ENCODE measurements at places on chromosomes 3 and 15.
A peak's percentile ranks its signal among the peaks of the same experiment; 100 is the strongest.

DNA sequence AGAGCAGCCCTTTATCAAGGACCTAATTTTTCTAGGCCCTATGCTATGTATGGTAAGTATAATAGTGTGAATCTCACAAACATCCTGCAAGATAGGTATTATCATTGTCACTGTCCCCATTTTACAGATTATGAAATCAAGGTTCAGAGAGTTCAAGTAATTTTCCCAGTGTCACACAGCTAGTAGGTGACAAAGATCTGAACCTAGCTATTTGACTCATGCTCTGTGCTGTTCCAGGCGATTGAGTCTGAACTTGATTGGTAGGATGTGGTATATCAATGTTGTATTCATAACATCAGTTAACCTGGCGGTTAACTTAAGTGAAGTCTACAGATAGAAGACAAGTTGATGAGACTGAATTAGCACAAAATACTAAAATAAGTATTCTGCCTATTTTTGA, 229.9 kb downstream of the CHST2 start:
- no peak for DNase-seq

DNA sequence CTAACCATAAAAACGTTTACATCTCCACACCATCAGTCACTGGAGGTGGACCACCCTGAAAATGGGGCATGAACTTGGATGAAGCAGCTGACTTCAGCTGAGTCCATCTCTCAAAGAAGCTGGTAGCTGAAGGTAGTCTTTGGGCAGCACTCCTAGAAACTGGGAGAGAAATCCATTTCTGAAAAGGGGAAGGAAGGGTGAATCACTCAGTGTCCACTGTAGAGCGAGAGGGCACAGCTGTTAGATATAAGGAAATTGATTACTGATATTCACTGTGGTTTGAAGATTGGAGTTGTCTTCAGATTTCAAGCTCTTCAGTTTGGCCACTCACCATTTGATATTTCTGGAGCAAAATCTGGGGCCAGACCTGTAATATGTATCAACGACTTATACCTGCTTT, 499.0 kb upstream of the UBE2E2 start:
- no peak for DNase-seq

DNA sequence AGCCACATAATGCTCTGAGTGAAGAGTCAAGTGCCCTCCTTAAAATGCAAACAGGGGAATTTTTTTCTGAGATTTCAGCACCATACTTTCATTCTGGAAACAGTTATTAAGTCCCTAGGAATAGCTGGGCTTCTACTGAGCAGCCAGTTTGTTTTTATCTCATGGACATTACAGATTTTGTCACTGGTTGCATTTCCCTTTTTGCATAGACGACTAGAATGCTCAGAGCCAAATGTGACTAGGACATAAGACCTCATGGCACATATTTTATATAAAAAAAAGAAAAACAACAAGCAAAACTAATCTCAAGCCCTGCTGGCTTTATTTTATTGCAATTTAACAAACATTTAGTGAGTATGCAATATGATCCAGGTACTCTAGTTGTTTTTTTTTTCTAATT, 112.7 kb upstream of the NANOGP8 start:
- DNase-seq = no peak

DNA sequence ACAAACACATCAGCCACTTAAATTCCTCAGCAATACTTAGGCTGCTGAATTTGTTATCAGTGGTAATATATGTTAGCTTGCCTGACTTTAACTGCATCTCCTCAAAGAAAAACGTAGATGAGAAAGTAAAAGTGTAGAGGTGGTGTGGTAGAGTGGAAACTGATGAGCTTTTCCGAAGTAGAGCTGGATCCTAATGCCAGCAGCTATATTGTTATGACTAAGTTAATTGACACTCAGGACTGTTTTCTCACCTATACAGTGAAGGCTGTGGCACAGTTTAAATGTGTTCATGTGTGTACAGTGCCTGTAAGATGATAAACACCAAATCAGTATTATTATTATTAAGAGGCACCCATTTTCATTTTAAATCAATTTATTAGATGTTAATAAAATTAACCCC, 174.9 kb downstream of the TNIK start:
- no peak for DNase-seq

DNA sequence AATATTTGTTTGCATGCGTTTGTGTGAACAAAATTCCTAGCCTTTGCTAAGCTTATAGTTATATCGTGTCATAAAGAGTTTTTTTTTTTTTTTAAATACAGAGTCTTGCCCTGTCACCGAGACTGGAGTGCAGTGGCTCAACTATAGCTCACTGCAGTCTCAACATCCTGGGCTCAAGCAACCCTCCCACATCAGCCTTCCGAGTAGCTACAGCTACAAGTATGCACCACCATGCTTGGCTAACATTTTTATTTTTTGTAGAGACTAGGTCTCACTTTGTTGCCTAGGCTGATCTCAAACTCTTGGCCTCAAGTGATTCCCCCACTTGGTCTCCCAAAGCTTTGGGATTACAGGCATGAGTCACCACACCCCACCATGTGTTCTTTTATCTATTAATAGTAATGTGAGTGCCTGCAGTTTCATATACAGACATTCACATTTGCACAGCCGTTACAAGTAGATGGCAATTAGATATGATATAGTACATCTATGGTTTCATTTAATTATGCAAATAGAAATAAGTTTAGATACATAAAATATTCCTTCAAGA, 848.6 kb downstream of the PDCD6IP start:
- no peak for DNase-seq

GRCh38 chr3:141561426-141562034, 74.7 kb downstream of the RASA2 start:
- no peak for DNase-seq

DNA sequence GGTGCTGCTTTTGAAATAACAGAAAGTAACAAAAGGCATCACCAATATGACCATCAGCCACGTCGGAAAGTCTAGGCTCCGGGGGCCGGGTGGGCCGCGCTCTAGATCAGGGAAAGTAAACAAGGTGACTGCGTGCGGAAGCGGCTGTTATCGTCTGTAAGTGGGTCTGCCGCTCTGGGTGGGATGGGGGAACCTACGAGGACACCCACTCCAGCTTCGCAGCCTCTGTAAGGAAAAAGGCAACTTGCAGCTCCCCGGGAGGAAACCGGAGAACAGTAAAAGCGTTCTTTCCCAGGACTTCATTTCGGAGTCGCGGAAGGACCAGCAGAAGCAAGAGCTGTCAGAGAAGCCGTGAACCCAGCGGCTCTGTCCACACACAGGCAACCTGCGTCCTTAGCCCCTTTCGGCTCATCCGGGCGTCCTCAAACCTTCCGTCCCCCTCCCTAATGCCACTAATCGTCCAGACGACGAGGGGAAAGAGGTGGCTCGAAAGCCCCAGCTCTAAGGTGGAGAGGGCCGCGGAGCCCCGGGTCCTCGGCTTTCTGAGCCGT, 461 bp downstream of the XRN1 start:
- DNase-seq = peak; percentile 24

GRCh38 chr3:38235466-38235865, 30.1 kb upstream of the SLC22A13 start:
- DNase-seq = no peak

DNA sequence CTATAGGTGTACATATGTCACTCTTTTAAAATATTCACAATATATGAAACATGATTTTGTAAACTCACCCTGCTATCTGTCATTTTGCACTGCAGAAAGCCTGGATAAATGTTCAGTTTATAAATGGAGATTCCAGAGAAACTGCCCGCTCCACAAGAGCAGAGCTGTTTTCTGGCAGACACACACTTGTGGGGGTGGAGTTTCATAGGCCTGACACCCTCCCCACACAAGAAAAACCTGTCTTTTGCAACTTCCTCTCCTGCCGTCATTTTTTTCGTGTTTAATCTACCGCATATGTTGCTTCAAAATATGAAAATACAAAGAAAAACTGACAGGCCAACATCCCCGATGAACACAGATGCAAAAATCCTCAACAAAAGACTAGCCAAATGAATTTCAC, 479.0 kb downstream of the GABRG3 start:
- DNase-seq = no peak

DNA sequence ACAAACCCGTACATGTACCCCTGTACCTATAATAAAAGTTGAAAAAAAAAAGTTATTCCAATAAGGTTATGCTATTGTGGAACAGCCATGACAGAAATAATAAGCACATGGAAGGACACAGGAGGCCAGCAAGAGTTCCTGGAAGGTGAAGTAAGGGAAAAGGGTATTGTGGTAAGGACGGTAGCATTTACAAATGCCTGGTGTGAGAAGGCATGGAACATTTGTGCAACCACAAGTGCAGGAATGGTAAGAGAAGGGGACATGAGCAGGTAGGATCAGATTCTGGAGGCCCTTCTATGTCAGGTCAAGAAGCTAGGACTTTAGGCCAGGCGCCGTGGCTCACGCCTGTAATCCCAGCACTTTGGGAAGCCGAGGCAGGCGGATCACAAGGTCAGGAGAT, 82.5 kb downstream of the PPP2R3A start:
- no peak for DNase-seq

DNA sequence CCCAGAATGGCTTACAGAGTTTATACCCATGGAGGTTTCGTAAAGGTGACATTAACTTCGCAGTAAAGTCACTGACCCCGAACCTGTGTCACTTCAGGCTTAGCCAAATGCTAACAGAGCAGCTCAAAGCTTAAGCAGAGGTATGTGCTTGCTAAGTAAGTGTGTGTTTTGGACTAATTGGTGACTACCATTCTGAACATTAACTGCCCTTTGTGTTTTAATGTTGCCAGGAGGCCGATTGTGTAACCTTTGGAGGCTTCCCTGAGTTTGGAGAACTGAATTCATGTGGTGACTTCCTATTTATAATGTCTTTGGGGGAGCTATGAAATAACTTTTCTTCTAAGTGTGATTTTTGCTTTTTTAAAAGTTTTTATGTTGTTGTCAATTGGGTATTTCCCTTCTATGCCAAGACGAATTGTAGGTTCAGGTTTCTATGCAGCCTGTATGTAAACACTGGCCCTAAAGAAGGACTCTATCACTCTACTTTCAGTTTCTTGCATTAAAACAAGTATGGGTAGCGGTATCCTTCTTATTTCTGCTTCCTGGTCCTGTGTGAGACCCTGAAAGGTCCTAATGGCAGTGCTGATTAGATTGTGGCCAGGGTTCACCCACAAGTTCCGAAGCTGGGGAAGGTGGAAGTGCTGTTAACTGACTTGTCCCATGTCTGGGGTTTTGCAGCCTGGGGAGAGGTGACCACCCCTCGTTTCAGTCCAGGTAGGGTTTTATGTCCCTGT, 86.3 kb downstream of the IGF1R start:
- DNase-seq = no peak

- DNase-seq = no peak
Measured at GRCh38 chr3:127038466-127038865, 55.6 kb downstream of the PLXNA1 start.

- DNase-seq = no peak
Measured at GRCh38 chr3:127165694-127166485, 27.0 kb upstream of the PRR23E start.

- DNase-seq = no peak
Measured at GRCh38 chr3:179865861-179866505, 170.8 kb downstream of the PEX5L start.

- no peak for DNase-seq
Measured at GRCh38 chr3:66693461-66694031, 192.7 kb upstream of the LRIG1 start.

GRCh38 chr3:184710870-184711492, 883 bp downstream of the MAGEF1 start:
- DNase-seq = no peak

DNA sequence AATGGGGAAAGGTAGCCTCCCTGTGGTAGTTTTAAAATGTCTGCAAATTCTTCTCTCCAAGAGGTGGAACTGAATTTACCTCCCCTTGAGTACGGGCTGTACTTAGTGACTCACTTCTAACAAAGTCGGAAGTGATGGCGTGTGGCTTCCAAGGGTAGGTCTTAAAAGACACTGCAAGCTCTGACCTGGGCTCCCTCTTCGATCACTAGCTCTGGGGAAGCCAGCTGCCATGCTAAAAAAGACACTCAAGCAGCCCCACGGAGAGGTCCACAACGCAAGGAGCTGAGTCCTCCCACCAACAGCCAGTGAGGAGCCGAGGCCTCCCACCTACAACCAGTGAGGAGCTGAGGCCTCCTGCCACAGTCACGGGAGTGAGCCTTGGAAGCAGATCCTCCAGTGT, 122.0 kb upstream of the HACD2 start:
- DNase-seq = no peak

- no peak for DNase-seq
Measured at GRCh38 chr3:29914861-29915524, 634.1 kb downstream of the RBMS3 start.

DNA sequence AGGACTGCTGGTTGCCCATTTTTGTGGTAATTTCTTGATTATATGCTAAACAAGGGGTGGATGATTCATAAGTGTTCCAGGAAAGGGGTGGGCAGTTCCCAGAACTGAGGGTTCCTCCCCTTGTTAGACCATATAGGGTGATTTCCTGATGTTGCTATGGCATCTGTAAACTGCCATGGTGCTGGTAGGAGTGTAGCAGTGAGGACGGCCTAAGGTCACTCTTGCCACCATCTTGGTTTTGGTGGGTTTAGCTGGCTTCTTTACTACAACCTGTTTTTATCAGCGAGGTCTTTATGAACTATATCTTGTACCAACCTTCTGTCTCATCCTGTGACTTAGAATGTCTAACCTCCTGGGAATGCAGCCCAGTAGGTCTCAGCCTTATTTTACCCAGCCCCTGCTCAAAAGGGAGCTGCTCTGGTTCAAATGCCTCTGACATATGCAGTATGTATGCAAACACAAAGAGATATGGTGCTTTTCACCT, 46.2 kb downstream of the C3orf38 start:
- DNase-seq = no peak

DNA sequence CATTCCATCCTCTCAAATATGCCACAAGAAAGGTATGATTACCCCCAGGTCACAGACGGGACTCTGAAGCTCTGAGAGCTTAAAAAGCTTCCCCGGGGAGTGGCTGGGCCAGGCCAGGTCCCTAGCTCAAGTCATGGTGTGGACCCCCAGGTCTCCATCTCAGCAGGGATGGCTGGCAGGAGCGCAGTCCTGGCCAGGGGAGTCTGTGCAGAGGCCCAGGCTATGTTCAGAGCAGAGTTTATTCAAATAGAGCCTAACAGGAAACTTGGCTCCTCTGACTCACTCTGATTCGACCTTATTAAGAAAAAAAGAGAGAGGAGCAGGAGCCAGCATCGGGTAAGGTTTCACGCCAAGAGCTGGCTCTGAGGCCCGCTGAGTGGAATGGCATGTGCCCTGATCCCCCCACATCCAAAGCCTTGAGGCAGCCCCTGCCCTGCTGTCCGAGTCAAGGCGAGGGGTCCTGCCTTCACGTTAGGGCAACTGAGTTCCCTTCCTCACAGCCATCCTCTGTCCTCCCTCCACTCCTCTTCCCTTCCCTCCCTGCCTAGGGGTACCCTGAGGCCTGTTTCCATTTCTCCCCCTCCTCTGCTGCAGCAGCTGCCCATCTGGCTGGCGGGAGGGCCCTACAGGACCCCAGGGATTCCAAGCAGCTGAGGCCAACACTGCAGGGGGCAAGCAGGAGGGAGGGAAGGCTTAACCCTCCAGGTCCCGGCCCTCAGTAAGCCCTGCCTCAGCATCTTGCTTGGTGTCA, 1.9 kb upstream of the LOXL1 start:
- DNase-seq = no peak

DNA sequence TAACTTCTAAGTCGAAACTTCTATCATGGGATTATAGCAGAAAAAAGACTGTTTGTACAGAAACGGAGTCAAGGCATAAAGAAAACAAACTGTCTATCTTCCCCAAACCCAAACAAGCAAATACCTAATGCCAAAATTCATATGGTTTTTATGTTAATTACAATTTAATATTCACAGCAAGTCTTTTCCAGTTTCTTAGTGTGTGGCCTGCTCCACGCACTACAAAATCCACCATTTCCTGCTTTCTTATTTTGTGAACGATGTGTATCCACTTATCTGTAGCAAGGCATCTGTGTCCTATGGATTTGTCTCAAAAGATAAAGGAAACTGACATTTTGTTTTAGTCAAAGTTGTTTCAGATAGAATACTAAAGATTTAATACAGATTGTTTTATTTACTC, 588.0 kb upstream of the CCDC54 start:
- no peak for DNase-seq
